ENCODE measurements at places on chromosomes 7 and 10. TPM values are rescaled to one million over a fixed set of nuclear protein-coding genes. Genes with fewer than 3 reads are reported as not detected.

GRCh38 chr7:146355216-146355615 lies 238.6 kb downstream of the CNTNAP2 start:
- DNase-seq, result no peak

- no peak for DNase-seq
Measured at GRCh38 chr7:151178236-151178635, 8.8 kb downstream of the ASB10 start.

DNA sequence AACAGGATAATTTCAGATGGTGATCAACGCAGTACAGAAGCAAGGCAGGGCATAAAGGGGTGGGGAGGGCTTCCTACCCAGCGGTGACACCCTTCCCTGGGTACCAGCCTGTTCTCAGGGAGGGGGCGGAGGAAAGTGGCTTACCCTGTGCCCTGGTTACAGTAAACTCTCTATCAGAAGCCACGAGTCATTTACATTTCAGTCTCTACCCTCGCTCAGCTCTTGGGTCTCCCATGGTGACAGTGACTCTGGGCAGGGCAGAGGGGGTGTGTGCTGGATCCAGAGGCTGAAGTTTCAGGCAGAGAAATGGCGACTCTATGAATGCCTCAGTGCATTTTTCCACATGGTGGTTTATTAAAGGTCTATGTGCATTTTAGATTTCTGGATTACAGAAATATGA lies 107.0 kb downstream of the ADARB2 start:
- no peak for DNase-seq

GRCh38 chr7:77222819-77223218 lies 23.2 kb upstream of the FGL2 start:
- no peak for DNase-seq

GRCh38 chr7:101234636-101235035 lies 3.0 kb downstream of the CLDN15 start:
- DNase-seq, result no peak

The PDZD7 gene
- total RNA-seq, result 1.3 TPM

The UPK3B gene
- total RNA-seq, result 126 TPM

The SLC16A12 gene
- total RNA-seq, result 10.0 TPM

All from right atrium auricular region (tissue), 2 donors.